ENCODE measurements at places on chromosomes 3 and 15. TPM values are rescaled to one million over a fixed set of nuclear protein-coding genes. Genes with fewer than 3 reads are reported as not detected.

DNA sequence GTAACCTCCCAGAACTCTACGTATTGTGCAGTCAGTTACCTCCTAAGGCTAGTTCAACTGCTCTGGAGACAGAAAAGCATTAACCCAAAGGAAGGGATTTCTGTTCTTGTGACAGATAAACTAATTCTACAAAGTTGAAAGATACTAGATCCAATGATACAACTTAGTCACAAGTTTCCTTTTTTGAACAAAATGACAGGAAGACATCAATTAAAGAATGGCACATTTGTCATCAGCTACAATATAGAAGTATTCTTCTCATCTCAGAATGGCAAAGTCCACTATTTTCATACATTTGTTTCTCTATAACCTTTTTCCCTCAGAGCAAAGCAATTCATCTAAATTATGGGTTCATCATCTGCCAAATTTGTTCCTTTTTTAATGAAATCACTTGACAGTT lies 43.7 kb downstream of the ISL2 start:
- no peaks in the 10 kb centered on the region for H3K27me3 ChIP-seq
- peaks cover 17% of the 10 kb centered on the region for H3K4me1 ChIP-seq
- no peaks in the 10 kb centered on the region for H3K36me3 ChIP-seq
- no peak overlapping the region for H3K4me3 ChIP-seq
- DNase-seq: no peak

Gene GABRA5
- not detected for total RNA-seq

DNA sequence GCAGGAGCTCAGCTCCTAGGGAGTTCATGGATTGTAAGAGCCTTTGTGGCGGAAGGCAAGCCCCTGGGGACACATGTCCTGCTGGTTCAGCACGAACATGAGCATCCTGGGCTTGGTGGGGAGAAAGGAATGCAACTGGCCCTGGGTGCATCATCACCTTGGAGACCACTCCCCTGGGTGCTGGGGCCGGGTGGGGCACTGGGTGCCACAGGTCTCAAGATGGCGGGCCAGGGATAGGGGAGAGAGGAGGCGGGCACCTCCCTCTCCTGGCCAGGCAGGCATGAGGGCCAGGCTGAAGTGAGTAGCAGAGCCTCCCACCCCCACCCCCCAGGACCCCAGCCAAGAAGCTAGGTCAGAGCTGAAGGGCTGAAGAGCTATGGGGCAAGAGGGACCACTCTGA lies 768 bp downstream of the PCBP4 start:
- DNase-seq: no peak
- peaks cover 89% of the 10 kb centered on the region for H3K4me1 ChIP-seq
- H3K27ac ChIP-seq: peak overlapping the region; percentile 80
- H3K36me3 ChIP-seq: peaks cover 1% of the 10 kb centered on the region
- H3K4me3 ChIP-seq: peak overlapping the region; percentile 69
- H3K27me3 ChIP-seq: no peaks in the 10 kb centered on the region

GRCh38 chr3:171829841-171830517 lies 13.2 kb upstream of the TMEM212 start:
- peak; percentile 81 for DNase-seq
- no peaks in the 10 kb centered on the region for H3K27me3 ChIP-seq
- peak overlapping the region; percentile 31 for H3K27ac ChIP-seq

DNA sequence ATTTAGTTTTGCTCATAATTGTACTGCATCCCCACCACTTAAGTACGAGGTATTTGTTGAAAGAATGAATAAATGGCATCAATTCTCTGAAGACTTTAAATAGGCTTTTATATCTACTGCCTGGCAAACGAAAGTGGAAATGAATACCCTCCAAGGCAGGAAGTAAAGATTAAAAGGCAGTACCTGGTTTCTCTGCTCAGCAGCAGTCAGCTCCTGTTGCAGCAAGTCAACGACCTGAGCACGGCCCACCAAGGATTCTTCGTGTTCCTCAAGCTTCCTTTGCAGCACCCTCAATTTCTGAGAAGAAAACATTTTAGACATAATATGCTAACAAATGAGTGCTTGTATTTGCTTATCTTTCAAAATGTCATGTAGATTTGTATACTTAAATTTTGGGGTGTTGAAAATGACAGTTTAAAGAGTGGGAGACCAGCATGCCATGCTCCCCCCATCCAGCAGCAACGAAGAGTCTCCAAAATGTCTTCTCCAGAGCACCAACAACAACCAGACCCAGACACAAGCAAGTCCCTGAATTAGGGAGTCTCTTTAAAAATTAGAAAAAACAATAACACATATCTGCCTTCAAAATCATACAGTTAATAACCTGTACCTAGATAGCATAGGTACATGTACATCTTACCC lies 31.2 kb downstream of the GOLGB1 start:
- peaks cover 71% of the 10 kb centered on the region for H3K36me3 ChIP-seq
- H3K4me1 ChIP-seq: no peaks in the 10 kb centered on the region
- no peak overlapping the region for H3K27ac ChIP-seq

Gene GOLGA8N
- total RNA-seq: 0.66 TPM

DNA sequence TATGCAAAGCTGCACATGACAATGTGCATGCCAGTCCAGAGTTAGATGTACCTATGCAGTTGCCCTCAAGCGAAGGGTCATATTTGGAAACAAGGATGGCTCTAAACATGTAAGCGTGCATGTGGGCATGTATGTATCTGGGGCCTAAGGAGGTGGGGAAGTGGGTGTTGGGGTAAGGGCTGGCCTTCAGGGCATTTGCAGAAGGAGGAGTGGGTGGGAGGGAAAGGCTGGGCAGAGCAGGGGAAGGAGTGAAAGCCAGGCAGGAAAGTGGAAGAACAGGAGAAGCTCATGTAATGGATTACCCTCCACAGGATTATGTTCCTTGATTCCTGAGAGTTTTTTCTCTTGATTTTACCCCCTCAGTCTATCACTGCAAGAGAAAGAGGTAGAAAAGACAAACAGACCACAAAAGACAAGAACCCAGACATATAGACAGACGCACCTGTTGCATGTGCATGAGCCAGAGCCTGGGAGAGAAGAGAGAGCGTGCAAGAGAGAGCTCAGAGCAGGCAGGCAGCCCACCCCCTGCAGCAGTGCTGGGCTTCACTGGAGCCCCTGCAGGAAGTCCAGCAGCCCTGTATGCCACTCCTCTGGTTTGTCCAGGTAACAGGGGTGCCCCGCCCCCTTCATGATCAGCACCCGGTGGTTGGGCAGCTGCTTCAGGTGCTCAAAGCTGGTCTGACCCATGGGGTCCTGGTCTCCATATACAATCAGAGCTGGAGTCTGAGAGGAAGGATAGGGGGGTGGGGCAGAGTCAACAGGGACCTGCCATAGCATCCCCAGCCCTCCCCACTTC lies 1.8 kb upstream of the PCBP4 start:
- H3K4me1 ChIP-seq: peaks cover 82% of the 10 kb centered on the region
- no peak for DNase-seq
- H3K27ac ChIP-seq: peak overlapping the region; percentile 63
- H3K4me3 ChIP-seq: no peak overlapping the region
- peaks cover 5% of the 10 kb centered on the region for H3K36me3 ChIP-seq

DNA sequence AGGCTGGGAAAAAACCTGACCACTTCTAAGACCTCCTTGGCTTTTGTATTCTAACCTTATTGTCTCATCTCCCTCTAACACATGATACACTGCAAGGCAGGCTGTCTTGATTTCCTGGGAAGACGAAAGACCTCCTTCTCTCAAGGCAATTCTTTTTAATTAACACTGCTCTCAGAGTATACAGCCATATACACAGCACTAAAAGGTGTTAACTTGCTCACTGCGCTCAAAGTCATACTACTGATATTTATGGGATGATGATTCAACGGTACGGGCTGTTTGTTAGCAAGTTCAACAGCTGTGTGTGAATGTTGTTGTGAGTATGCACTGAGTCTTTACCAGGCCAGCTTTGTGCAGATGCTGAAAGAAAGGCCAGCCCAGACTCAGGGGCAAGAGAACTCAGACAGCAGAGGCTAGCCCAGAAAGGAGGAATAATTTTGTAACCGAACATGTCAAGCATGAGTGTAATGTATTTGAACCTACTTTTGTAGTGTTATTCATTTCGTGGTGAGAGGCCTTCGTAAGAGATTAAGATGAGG lies 229.9 kb downstream of the IL5RA start:
- H3K36me3 ChIP-seq: no peaks in the 10 kb centered on the region
- no peaks in the 10 kb centered on the region for H3K27me3 ChIP-seq
- no peak overlapping the region for H3K27ac ChIP-seq
- DNase-seq: no peak
- no peaks in the 10 kb centered on the region for H3K4me1 ChIP-seq

DNA sequence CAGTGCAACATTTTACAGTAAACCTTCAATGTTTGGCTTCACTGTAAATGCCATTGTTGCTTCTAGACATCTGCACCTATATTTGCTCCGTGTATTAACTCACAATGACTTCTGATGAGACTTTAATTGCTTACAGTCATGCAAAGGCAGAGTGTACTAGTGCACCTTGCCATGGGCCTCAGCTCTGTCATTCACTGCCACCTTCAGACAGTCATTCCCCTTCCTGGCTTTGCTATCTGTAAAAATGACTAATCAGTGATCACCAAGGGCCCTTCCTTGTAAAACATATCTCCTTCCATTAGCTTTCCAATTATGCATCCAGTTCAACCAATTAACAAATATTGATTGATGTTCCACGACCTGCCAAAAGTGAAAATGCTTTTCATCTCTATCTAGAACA lies 120.3 kb downstream of the ARRDC4 start:
- no peak overlapping the region for H3K4me3 ChIP-seq
- H3K36me3 ChIP-seq: no peaks in the 10 kb centered on the region
- no peak for DNase-seq
- no peaks in the 10 kb centered on the region for H3K4me1 ChIP-seq
- no peaks in the 10 kb centered on the region for H3K27me3 ChIP-seq
- no peak overlapping the region for H3K27ac ChIP-seq

Gene SUSD5
- total RNA-seq: not detected

- H3K4me1 ChIP-seq: no peaks in the 10 kb centered on the region
- H3K36me3 ChIP-seq: no peaks in the 10 kb centered on the region
- H3K4me3 ChIP-seq: no peak overlapping the region
- H3K27ac ChIP-seq: no peak overlapping the region
- no peak for DNase-seq
These were observed 8.9 kb downstream of the MUC4 start for GRCh38 chr3:195802795-195803194.

- H3K4me1 ChIP-seq: peaks cover 1% of the 10 kb centered on the region
- no peak overlapping the region for H3K4me3 ChIP-seq
- no peak overlapping the region for H3K27ac ChIP-seq
- no peak for DNase-seq
These were observed 6.2 kb downstream of the NDUFAF1 start for GRCh38 chr15:41396111-41396510.

DNA sequence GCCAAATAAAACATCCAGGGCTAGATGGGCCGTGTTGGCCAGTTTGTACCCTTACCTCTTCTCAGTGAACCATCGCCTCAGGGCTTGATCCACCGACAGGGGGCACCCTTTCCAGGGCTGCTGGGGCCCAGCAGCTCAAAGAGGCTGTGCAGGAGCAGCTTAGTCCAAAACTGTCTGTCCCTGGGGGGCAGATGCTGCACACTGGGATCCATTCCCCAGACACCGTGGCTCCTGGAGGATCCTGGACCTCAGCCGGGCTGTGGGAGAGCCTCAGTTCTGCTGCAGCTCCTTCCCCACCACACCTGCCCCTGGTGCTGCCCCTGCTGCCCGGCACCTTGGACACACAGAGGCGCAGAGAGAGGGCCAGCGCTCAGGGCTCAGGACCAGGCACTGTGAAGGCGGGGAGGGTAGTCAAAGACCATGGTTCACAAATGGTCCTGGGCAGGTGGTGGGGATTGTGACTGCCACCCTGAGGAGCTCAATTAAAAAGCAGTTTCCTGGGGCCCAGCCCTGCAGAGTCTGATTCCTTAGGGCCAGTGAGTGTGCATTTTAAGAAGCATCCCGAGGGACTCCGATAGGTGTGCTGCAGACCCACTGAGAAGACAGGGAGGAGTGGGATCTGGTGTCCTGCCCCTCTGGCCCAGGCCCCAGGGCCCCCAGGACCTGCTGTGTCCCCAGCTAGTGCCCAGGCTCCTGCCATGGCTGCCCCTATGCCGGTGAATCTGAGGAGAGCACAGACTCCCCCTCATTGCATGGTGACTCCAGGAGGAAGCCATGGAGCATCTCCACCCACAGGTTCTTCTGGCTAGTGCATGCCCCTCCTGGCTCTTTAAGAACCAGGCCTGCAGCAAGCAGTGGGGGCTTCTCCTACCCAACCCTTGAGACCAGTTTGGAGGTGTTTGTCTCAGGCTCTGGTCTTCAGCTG lies 86.5 kb upstream of the PRR20G start:
- no peaks in the 10 kb centered on the region for H3K36me3 ChIP-seq
- peaks cover 2% of the 10 kb centered on the region for H3K27me3 ChIP-seq
- no peak overlapping the region for H3K27ac ChIP-seq
- H3K4me1 ChIP-seq: no peaks in the 10 kb centered on the region
- H3K4me3 ChIP-seq: no peak overlapping the region

GRCh38 chr3:179542375-179542774 lies 20.4 kb upstream of the ACTL6A start:
- no peak for DNase-seq

GRCh38 chr15:65286704-65287519 lies at the start of gene PARP16:
Gene PARP16 (minus strand): TSS chr15:65286883. CDS start chr15:65286426, 457 bp downstream.
- H3K27ac ChIP-seq: peak within 1 kb of the TSS; percentile 88
- H3K36me3 ChIP-seq: no peaks in the 10 kb centered on the region
- H3K4me3 ChIP-seq: peak within 1 kb of the TSS; percentile 78
- H3K4me1 ChIP-seq: peaks cover 46% of the 10 kb centered on the region

GRCh38 chr15:63380151-63380807 lies 1.4 kb downstream of the CA12 start:
- H3K36me3 ChIP-seq: no peaks in the 10 kb centered on the region
- no peak overlapping the region for H3K4me3 ChIP-seq
- no peak for DNase-seq
- peaks cover 29% of the 10 kb centered on the region for H3K4me1 ChIP-seq
- H3K27ac ChIP-seq: no peak overlapping the region

- H3K4me3 ChIP-seq: no peak overlapping the region
- no peaks in the 10 kb centered on the region for H3K4me1 ChIP-seq
- no peak overlapping the region for H3K27ac ChIP-seq
- no peaks in the 10 kb centered on the region for H3K27me3 ChIP-seq
- H3K36me3 ChIP-seq: no peaks in the 10 kb centered on the region
- DNase-seq: peak; percentile 48
These were observed 308.4 kb downstream of the RPLP1 start for GRCh38 chr15:69760890-69761568.

Gene TRIM42
- total RNA-seq: not detected

Gene TTC21A
- total RNA-seq: 0.39 TPM

DNA sequence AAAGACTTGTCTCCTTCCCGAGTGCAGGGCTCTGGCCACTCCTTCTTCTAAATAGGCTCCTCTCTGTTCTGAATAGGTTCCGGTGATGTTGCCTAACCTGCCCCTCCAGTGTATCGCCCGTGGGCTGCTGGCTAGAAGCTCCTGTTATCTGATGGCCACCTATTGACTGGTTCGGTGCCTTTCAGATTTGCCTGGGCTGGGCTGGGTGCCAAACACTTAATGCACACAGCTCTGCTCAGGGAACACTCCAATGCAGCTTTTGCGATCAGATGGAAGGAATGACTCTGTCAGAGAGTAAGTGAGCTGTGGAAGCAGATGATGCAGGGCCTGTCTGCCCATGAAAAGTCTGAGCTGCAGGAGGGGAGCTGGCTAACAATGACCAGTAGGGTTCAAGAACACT lies 112.9 kb downstream of the CORO2B start:
- H3K4me1 ChIP-seq: no peaks in the 10 kb centered on the region
- no peak overlapping the region for H3K4me3 ChIP-seq
- H3K27ac ChIP-seq: no peak overlapping the region
- 0 out of 3 replicates have a peak, but pooled peaks cover 6% of the 10 kb centered on the region for H3K27me3 ChIP-seq
- DNase-seq: peak; percentile 10

Gene CPEB1
- total RNA-seq: 0.07 TPM

- no peak for DNase-seq
- H3K27ac ChIP-seq: no peak overlapping the region
- no peaks in the 10 kb centered on the region for H3K36me3 ChIP-seq
These were observed 128.9 kb upstream of the CFAP20DC start for GRCh38 chr3:59178698-59179097.

Gene MOBP
- not detected for total RNA-seq

Gene FOXB1
- not detected for total RNA-seq
